ENCODE measurements at places on chromosomes 6 and 20. TPM values are rescaled to one million over a fixed set of nuclear protein-coding genes. Genes with fewer than 3 reads are reported as not detected.

DNA sequence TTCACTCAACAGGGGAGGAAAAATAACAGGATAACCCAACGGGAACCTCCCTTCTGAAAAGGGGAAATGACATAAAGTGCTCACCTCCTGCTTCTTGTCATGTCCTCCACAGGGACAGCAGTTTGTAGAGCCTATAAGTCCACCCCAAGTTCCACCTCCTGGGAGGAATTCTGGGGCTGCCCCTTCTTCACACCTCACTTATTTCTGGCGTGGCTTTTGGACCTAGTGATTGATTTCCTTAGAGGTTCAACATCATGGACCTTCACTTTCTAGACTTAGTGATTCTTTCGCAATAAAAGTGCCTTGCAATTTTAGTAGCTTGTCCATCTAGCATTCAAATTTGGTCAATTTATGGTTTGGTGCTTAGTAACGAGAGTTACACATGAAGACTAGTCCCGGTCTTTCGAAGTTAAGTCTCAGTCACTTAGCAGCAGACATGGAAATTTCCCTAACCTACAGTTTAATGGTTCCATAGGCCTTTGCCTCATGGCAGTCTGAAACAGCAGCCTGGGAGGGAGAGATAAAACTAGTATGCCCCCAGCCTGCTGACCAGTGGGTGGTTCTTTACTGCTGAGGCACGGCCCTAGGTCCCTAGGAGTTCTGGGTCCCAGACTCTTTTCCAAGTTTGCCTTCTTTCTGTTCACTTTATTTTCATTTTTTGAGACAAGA, 59.2 kb upstream of the CDKAL1 start:
- no peak overlapping the region for H3K27ac ChIP-seq
- H3K4me3 ChIP-seq, result no peak overlapping the region
- H3K4me1 ChIP-seq, result no peaks in the 10 kb centered on the region
- no peaks in the 10 kb centered on the region for H3K27me3 ChIP-seq
- no peaks in the 10 kb centered on the region for H3K36me3 ChIP-seq
- DNase-seq, result no peak

GRCh38 chr6:14759976-14760672, 485.7 kb upstream of the JARID2 start:
- no peak for DNase-seq
- no peaks in the 10 kb centered on the region for H3K36me3 ChIP-seq

DNA sequence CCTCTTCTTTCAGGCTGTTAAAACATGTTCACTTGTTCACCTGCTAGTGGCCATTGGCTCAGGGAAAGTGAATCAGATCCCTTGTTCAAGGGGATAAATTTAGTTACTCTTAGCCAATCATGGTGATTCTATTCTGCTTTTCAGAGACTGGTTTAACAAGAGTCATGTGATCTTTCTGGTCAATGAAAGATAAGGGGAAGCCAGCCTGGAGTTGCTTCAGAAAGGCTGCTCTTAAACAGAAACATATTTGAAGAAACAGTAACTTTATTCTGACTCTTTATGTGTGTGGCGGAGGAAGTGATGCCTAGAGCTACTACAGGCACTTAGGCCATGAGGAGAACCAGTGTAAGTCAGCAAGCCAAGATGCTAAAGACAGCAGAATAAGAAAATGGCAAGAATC, 28.1 kb upstream of the AHI1 start:
- no peaks in the 10 kb centered on the region for H3K36me3 ChIP-seq
- DNase-seq, result no peak
- no peaks in the 10 kb centered on the region for H3K27me3 ChIP-seq
- H3K4me3 ChIP-seq, result no peak overlapping the region
- no peaks in the 10 kb centered on the region for H3K4me1 ChIP-seq

GRCh38 chr6:154356690-154357089, at the start of gene IPCEF1:
Gene IPCEF1, minus strand, starts transcription at chr6:154356803. Its CDS starts 90,856 bp downstream, at chr6:154265947.
- no peaks in the 10 kb centered on the region for H3K4me1 ChIP-seq
- H3K27me3 ChIP-seq, result no peaks in the 10 kb centered on the region
- H3K36me3 ChIP-seq, result no peaks in the 10 kb centered on the region
- DNase-seq, result no peak
- no peak within 1 kb of the TSS for H3K27ac ChIP-seq

GRCh38 chr6:64280569-64280968, 645.0 kb downstream of the PHF3 start:
- DNase-seq, result no peak
- no peaks in the 10 kb centered on the region for H3K4me1 ChIP-seq
- H3K27me3 ChIP-seq, result no peaks in the 10 kb centered on the region
- H3K27ac ChIP-seq, result no peak overlapping the region
- H3K4me3 ChIP-seq, result no peak overlapping the region

DNA sequence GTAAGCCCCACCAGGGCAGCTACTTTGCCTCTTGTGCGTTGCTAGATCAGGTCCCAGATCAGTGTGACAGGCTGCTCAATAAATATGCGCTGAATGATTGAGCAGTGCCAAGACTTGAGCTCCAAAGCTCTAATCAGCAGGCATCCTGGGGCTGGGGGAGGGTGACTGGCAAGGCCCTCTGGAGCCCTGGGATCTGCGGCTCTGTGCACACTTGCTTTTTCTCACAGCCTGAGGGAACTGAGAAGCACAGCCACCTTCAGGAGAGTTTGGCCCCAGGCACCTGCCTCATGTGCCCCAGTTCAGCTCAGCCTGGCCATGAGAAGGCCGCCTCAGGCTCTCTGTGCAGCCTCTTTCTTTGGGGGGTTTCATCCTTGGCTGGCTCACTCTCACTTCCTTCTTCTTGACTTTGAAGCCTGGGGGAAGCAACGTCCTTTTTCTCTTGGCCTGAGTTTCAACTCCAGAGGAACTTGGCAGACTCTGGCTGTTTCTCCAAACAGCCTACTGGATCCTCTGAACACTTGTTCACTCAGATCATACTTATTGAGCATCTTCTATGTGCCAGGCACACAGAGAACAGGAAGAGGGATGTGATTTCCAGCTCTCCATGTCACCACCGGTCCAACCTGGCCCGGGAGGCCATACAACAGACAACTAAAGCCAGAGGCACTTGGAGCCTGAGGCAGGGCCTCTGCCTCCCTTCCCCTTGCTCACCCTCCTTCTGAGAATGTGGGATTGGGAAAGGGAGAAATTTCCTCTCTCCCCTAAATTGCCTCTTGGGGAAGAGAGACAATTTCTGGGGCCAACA, 114.0 kb downstream of the VEGFA start:
- H3K36me3 ChIP-seq, result no peaks in the 10 kb centered on the region
- H3K27ac ChIP-seq, result no peak overlapping the region
- DNase-seq, result no peak
- peaks cover 16% of the 10 kb centered on the region for H3K4me1 ChIP-seq
- H3K4me3 ChIP-seq, result no peak overlapping the region

- peaks cover 10% of the 10 kb centered on the region for H3K4me1 ChIP-seq
- no peak overlapping the region for H3K4me3 ChIP-seq
- no peak overlapping the region for H3K27ac ChIP-seq
- no peaks in the 10 kb centered on the region for H3K27me3 ChIP-seq
- H3K36me3 ChIP-seq, result peaks cover 76% of the 10 kb centered on the region
Measured at GRCh38 chr6:158767709-158768108, 51.5 kb downstream of the EZR start.

DNA sequence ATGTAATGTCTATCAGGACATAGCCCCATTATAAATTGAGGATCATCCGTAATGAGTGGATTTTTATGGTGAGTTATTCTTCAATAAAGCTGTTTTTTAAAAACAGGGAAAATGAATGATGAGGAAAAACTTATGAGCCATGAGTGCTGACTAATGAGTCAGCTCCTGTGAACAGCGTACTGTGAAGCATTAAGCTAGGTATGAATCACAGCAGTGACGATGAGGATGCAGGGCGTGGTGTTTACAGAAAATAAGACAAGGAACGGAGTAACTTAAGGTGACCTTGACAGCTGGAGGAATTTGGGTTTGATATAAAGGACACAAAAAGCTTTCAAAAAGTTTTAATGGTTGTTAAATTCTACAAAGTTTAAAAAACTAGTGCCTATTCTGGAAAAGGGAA, 96.3 kb downstream of the FOXF2 start:
- DNase-seq, result no peak
- H3K27ac ChIP-seq, result no peak overlapping the region
- H3K27me3 ChIP-seq, result no peaks in the 10 kb centered on the region
- H3K36me3 ChIP-seq, result no peaks in the 10 kb centered on the region
- no peaks in the 10 kb centered on the region for H3K4me1 ChIP-seq

DNA sequence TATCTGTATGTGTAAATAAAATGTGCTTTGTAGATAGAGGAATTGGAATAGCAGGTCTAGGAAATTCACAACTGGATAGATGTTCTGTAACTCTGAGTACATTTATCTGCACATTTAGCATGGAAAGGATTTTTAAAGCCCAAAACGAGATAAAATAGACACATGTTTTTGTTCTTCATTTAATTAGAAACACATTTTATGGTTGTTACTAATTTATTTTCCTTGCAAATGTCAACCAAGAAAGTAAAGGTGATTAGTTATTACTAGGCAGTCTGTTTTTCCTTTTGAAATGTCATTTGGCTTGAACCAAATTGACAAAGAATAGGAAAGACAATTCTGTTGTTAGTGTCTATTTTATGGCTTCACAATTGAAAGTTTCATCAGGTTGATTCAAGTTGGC, 769 bp downstream of the PRL start:
- no peak overlapping the region for H3K27ac ChIP-seq
- no peaks in the 10 kb centered on the region for H3K27me3 ChIP-seq
- no peak for DNase-seq
- no peaks in the 10 kb centered on the region for H3K4me1 ChIP-seq
- H3K4me3 ChIP-seq, result no peak overlapping the region
- no peaks in the 10 kb centered on the region for H3K36me3 ChIP-seq

DNA sequence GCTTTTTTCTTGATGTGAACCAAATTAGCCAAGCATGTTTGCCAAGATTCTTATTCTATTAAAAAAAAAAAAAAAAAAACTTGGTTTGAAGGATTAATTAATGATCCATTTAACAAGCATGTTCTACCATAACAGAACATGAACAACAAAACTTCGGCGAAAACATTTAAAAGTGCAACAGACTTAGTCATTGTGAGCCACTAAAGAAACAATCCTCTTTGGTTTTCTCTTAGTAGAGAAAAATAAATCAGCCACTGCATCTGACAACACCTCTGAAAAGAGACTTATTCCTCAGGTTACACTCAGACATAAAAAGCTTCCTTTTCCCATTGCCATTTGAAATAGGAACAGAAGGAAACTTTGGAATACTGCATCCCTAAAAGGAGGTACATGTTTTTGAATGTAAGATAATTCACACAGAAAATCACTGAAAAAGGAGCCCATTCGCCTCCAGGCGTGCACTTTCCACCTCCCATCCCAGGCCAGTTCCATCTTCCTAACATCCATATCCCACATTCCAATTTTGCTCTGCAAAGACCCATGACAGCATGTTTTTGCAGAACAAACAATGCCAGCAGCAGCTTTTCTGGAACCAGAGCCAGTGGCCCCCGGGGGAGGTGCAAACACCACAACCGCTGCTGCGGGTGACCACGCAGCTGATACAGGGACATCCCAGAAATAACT, 79.5 kb downstream of the ZMYND8 start:
- DNase-seq, result peak; percentile 80
- peaks cover 44% of the 10 kb centered on the region for H3K36me3 ChIP-seq
- no peak overlapping the region for H3K4me3 ChIP-seq
- peak overlapping the region; percentile 88 for H3K27ac ChIP-seq
- H3K27me3 ChIP-seq, result no peaks in the 10 kb centered on the region
- H3K4me1 ChIP-seq, result peaks cover 55% of the 10 kb centered on the region

DNA sequence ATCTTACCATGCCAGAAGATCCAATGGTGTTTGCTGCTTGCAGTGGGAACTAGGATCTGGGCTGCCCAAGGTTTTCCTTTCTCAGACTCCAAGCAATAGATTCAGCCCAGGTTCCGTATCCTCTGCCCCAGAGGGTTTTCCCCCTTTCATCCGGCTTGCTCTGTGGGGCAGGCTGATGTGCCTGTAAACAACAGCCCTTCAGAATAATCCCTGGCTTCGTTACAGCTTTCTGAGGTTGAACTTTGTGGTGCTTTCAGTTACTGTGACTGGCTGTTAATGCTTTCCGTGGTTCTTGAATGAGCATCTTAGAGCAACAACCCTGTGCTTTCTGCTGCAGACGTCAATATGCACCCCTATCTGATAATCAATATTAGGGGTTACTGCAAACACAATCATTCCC, 400.4 kb downstream of the BTBD3 start:
- H3K4me1 ChIP-seq, result no peaks in the 10 kb centered on the region
- no peaks in the 10 kb centered on the region for H3K36me3 ChIP-seq
- no peak overlapping the region for H3K27ac ChIP-seq

The MLIP gene
- total RNA-seq, result 16.7 TPM

The NEURL2 gene
- 4.8 TPM for total RNA-seq

The DNMT3B gene
- total RNA-seq, result 2.7 TPM

The ERVFRD-1 gene
- not detected for total RNA-seq

Data from suprapubic skin (tissue), 4 donors.